ENCODE measurements at places on chromosomes 11 and 22.

DNA sequence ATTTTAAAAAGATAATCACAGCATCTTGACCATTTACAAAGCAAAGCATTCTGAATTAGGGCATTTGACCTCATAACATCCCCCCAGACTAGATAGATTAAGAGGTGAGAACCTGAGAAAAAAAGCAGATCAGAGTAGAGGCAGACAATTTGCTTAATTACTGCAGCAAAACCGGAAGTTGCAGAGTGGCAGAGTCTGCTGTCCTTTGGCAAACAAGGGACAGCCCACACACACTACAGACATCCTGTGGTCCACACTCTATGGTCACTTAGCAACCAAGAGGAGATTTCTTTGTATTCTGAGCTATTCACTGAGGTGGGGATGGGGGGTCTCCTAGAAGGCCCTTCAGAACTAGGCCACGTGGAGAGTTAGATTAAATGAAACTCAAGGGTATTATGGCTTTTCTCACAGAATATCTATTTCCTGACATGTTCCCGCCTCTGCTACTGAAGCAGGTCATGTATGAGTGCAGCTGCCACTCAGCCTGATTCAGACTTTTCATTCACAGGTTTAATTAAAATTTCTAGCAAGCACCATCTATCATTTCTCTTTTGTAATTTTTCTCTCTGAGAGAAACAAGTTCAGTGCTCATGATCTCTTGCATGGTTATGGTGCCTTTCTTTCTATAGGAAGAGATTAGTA is 48.5 kb downstream of the SVIP start:
- DNase-seq: peak; percentile 5

- DNase-seq: no peak
These were observed 178.4 kb upstream of the E2F8 start for GRCh38 chr11:19419021-19419750.

- no peak for DNase-seq
These were observed 82.2 kb downstream of the ATG16L2 start for GRCh38 chr11:72896431-72896830.

GRCh38 chr11:112306230-112306629 is 45.6 kb upstream of the PLET1 start:
- no peak for DNase-seq

DNA sequence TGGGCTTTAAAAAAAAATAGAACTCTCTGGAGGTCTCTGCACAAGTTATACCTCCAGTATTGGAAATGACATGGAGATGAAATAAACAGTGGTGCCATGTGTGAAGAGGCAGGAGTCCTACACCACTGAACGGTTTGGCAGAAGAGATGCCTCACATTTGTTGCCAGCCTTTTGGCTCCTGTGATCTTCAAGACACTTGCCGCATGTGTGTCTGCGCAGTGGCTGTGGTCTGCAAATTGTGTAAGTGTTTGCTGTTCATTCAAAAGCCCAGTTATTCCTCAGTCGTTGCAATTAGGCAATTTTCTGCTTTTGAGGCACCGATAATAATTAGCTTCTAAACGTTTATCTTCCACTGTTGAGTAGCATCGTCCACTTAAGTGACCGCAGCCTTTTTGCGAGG is 319.1 kb downstream of the BRD1 start:
- no peak for DNase-seq

DNA sequence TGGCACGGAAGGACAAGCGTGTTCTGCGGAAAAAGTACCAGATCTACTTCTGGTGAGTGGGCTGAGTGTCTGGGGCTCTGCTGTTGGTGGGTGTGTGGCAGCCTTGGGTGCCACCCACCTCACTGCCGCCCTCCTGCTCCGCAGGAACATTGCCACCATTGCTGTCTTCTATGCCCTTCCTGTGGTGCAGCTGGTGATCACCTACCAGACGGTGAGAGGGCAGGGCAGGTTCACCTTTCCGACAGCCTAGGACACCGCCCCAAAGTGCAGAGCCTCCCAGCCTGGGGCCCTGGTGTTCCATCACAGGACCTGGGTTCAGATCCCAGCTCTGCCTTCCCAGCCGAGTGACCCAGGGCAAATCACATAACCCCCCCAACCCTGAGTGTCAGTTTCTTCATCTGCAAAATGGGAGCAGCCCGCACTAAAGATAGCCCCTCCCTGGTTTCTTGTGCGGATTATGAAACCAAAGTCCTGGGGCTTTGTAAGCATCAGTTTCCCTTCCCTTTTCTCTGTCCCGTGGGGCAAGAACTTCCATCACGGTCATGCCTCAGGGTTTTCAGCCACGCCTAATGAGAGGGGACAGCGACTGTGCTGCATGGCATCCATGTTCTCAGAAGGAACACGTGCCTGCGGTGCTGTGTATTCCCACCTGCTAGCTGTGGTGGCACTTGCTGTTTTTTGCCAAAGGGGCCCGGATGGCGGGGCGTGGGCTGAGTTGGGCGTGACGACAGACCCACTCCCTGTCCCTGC is 9.8 kb upstream of the TAGLN start:
- DNase-seq: no peak

All from CD4-positive, alpha-beta T cell treated with Interleukin-21 for 1 hour (primary cell).